Urothelium cell line (cell line): ENCODE measurements at places on chromosomes 5 and 9.

DNA sequence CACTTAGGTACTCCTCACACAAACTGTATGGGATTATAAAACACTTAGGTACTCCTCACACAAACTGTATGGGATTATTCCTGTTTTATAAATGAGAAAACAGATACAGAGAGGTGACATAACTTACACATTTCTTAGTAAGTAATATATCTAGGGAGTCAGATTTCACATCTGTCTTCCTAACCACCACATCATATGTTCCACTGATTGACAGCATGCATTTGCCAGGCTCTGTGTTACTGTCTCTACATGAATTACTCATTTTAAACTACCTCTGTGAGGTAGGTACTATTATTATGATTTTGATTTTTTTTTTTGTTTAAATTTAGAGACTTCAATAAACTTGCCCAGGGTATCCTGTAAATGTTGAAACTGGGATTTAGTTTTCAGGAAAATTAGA is 232.7 kb downstream of the CCDC171 start:
- DNase-seq, result no peak

GRCh38 chr5:763397-763796 is 21.1 kb downstream of the ZDHHC11B start:
- DNase-seq, result no peak

DNA sequence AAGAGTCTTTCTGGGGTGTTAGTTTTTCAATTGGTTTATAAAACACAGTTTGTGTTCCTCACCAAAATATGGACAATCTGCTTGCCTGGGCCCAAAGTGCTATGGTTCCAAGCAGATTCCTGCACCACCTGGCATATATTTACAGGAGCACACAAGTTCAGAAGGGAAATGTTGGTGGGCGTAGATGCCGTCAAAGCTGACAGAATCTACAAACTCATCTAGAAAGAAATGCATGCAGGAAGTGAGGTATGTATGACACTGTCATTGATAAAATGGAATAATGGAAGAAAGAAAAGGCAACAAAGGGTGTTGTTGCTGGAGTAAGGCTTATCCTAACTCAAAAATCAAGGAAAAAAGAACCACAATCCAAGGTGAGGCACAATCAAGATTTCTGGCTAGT is 225.8 kb downstream of the MLLT3 start:
- DNase-seq, result no peak

DNA sequence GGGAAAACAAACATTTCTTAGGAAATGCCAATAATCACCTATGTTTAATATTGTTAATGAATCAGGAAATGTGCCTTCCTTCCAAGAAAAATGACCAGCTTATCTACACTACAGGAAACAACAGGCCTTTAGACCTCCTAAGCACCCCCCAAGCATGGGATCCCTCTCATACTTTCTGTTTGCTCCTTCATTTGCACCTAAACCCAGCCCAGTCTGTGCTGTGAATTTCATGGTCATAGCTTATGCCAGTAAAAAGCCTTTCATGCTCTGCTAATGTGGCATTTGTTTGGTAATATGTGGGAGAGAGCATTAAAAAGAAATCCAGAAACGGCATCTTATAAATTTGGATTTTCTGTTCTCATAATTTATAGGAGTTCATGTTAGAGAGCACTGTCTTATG is 511.1 kb downstream of the EBF1 start:
- no peak for DNase-seq

DNA sequence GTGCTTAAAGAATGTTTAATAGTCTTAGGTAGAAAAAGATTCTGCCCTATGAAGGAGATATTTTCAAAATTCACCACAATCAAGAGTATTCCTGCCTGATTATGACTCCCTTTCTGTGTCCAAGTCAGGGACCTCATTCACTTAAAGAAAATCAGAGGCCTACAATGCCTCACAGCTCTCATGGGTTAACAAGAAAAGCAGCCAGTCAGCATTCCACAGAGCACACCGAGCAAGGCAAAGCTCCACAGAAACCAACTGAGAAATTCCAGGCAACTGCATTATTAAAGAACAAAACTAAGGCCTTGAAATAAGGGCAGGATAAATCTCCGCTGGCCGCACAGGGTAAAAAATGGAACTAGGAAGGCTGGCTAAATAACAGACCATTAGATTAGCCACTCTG is 161.1 kb downstream of the TARS1 start:
- DNase-seq, result no peak

GRCh38 chr5:82387001-82387818 is 109.1 kb upstream of the RPS23 start:
- DNase-seq, result peak; percentile 43
